ENCODE measurements at places on chromosomes 1 and 21. TPM values are rescaled to one million over a fixed set of nuclear protein-coding genes. Genes with fewer than 3 reads are reported as not detected.

GRCh38 chr1:18673976-18674375 lies 43.3 kb downstream of the PAX7 start:
- no peak for DNase-seq

- DNase-seq: peak; percentile 54
These were observed 57.7 kb upstream of the ZC3H11B start for GRCh38 chr1:219670426-219671149.

DNA sequence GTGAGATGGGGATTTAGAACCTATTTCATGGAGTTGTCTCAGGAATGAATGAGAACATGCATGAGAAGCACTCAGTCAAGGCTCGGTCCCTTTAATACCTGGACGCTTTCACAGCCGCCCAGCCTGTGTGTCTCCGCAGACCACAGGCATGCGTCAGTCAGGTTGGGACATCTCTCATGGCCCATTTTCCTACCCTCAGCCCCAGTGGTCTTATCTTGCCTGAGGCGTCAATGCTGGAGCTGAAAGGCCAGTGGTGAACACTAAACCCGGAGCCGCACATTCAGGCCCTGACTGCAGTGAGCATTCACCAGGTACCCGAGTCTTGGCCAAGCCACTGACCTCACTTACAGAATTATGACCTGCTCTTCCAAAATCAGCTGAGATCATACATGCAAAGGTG lies 263.2 kb upstream of the RAB4A start:
- no peak for DNase-seq

DNA sequence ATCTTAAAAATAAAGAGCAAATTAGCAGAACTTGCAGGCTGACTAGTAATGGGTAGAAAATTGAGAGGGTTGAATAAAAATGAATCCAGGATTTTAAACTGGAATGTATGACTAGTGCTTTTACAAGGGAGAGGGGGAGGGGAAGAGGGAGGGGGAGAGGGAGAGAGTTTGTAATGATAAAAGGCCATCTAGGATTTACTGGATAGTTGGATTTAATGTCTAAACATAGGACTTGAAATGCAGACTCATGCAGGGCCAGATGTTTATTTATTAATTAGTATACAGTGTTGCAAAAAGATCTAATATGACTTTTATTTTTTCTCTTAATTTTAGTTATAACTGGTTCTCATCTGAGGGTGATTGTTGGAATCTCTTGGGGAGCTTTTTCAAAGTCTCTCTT lies 4.3 kb downstream of the ZNF326 start:
- DNase-seq: no peak

DNA sequence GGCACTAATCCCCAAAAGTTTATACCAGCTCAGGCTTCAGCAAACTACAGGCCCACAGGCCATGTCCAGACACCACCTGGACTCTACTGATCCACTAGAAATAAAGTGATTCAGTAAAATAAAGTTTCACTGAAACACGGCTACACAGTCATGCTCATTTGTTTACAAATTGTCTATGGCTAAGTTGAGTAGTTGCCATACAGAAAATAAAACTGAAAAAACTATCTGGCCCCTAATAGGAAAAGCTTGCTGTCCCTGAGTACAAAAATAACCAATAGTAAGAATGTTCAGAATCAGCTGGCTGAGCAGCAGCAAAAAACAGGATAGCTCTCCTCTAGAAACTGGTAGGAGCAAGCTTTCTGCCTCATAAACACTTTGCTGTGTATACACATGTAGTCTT lies 221.5 kb downstream of the RERE start:
- DNase-seq: no peak

- DNase-seq: no peak
These were observed 339.4 kb upstream of the ESRRG start for GRCh38 chr1:217062586-217062985.

- DNase-seq: peak; percentile 34
These were observed 21.7 kb downstream of the SESN2 start for GRCh38 chr1:28280977-28281381.

DNA sequence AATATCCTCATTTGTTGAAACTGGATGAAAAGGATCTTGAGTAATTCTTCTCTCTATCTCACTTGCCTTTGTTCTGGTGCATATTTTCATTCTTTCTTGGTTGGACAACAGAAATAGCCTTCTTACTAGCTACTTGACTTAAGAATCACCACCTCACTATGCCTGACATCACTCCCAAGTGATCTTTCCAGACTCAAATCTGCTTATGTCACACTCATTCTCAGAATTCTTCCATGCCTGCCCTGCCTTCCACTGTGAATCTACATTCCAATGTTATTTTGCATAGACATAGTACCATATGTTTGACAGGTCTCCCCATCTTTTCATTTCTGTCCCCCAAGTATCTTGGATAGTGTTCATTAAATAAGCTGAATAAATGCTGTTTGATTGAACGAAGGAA lies 78.5 kb upstream of the DPYD start:
- no peak for DNase-seq

GRCh38 chr1:198741744-198742143 lies 102.9 kb downstream of the PTPRC start:
- no peak for DNase-seq

DNA sequence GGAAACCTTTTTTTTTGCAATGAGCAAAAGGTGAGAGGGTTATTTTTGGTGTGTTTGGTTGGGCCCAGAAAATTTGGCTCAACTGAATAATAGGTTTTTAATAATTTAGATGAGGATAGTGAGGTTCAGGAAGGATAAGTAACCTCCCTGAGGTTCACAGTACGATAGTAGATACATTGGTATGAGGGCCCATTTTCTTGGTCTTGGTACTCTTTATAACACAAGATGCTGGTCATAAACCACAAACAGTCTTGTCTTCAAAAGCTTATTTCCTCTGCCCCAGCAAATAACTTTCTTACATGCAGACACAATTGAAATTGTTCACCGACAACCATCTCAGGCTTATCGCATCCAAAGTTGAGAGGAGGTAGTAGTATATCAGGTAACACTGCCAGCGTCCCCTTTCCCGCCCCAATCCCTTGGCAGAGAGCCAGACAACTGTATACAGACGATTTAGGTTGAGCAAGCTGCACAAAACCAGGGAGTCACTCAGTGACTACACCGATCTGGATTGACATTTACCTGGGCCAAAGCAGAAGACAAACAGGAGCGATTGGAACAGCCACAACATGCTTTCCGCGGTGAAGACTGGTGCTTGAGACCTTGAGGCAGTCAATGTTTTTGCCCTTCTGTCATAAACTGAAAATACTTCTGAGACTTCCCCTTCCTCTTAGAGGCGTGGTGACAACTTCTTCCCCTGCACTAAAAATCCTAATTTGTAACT lies at the start of gene SLAMF6:
Gene SLAMF6 (minus strand): TSS at position 634 of the 724 bp plus-strand sequence. CDS start 63 bp downstream, at position 571.
- DNase-seq: no peak

DNA sequence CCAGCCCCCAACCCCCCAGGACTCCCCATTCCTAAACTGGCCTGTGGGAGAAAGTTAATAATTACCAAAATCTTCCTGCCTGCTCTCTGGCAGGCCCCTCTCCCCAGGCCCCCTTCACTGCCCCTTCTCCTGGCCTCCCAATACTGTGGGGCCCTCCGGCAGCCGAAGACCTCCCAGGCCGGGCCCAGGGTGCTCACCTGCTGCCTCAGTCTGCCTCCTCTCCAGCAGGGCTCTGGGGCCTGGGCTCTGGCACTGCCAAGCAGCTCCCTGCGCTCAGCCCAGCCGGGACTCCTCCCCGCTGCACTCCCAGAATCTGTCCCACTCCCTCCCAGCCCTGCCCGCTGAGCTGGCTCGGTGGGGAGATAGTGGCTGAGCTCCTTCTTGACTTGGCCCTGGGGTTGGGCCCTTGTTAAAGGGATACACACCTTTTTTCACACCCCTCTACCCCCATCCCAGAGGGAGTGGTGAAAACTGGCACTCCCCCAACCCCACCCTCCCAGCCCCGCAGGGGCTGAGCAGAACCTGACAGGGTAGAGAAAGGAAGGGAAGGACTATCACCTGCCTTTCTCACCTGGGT lies at the start of gene S100A16:
Gene S100A16 (minus strand): TSS at position 383 of the 577 bp plus-strand sequence. CDS start 4,986 bp downstream, outside the sequence.
- peak; percentile 85 for DNase-seq

DNA sequence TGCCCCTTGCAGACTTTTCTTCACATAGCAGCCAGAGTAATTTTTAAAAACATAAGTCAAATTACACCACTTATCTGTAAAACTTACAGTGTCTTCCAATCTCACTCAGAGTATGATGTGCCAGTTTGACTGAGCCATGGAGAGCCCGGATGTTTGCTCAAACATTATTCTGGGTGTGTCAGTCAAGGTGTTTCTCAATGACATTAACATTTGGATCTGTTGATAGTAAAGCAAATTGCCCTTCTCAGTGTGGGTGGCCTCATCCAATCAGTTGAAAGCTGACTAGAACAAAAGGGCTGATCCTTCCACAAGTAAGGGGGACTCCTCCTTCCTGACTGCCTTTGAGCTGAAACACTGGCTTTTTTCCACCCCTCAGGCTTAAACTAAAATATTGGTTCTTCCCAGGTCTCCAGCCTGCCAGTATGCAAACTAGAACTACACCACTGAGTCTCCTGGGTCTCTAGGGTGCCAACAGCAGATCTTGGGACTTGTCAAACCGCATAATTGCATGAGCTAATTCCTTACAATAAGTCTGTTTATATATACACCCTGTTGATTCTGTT lies 157.9 kb upstream of the CTTNBP2NL start:
- no peak for DNase-seq

DNA sequence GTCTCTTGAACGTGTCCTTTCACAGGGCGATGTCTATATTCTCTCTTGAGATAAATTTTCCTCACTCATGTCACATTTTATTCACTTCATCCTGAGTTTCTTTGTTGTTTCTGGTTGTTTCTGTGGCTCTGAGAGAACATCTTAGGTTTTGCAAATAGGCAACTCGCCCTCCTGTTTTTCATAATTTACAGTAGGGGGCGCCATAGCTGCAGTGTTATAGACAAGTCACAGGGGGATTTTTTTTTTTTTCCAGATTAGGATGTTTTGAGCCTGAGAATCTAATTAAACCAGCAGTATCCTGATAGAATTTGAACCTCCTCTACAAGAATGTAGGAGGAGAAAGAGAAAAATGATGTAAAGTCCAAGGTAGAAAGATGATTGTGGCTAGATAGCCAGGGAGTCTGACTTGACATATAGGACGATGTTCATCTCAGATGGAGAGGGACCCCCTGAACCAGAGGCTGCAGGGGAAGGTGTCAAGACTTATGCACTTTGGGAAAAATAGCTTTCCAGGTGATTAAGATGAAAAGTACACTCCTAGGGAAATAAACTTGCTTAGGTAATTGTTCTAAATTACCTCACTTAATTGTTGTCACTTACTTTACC lies 76.3 kb downstream of the ZP4 start:
- DNase-seq: no peak

GRCh38 chr1:97630948-97631347 lies 289.9 kb downstream of the DPYD start:
- peak; percentile 32 for DNase-seq

GRCh38 chr1:179369751-179370341 lies 4.1 kb downstream of the AXDND1 start:
- no peak for DNase-seq

DNA sequence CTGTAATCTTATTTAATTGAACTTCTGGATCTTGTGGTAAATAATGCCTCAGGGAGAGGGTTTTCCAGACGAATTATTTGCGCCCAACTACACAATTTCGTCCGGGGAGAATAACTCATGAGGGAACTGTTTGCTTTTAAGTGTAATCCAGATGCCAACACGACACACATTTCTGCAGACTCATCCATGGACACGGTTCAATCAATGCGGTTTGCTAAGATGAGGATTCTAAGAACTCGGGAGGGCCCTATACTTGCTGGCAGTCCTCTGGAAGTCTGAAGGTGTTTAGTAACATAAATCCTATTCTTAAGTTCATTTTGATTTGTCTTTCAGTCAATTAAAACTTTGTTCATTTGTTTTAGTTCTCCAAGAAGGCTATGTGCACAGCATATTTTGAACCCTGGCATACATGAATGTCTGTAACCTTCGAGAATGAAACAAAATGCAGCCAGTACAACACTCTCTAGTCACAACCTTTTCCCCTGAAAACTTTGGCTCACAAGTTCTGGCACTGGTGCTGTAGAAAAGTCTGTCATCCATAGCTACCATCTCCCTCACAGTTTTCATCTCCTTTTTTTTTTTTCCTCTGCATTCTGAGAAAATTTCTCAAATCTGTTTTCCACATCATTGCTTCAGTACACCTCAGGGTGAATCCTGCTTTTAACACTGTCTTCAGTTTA lies 38.8 kb downstream of the DIPK1A start:
- DNase-seq: no peak

GRCh38 chr1:67393240-67393639 lies 37.0 kb downstream of the SERBP1 start:
- peak; percentile 30 for DNase-seq

Gene CELA3A
- not detected for polyA plus RNA-seq

Gene TIAM1
- 0.57 TPM for polyA plus RNA-seq

Gene GUCA2B
- polyA plus RNA-seq: not detected

Gene KLF17
- polyA plus RNA-seq: not detected

Gene KRTAP7-1
- polyA plus RNA-seq: not detected

Gene RAB13
- 79.5 TPM for polyA plus RNA-seq

Gene GCSAML
- polyA plus RNA-seq: 0.04 TPM

Gene CRYAA
- not detected for polyA plus RNA-seq

Gene SLAMF9
- polyA plus RNA-seq: not detected
